ENCODE measurements at places on chromosomes 2 and 18. TPM values are rescaled to one million over a fixed set of nuclear protein-coding genes. Genes with fewer than 3 reads are reported as not detected.
A peak's percentile ranks its signal among the peaks of the same experiment; 100 is the strongest.

DNA sequence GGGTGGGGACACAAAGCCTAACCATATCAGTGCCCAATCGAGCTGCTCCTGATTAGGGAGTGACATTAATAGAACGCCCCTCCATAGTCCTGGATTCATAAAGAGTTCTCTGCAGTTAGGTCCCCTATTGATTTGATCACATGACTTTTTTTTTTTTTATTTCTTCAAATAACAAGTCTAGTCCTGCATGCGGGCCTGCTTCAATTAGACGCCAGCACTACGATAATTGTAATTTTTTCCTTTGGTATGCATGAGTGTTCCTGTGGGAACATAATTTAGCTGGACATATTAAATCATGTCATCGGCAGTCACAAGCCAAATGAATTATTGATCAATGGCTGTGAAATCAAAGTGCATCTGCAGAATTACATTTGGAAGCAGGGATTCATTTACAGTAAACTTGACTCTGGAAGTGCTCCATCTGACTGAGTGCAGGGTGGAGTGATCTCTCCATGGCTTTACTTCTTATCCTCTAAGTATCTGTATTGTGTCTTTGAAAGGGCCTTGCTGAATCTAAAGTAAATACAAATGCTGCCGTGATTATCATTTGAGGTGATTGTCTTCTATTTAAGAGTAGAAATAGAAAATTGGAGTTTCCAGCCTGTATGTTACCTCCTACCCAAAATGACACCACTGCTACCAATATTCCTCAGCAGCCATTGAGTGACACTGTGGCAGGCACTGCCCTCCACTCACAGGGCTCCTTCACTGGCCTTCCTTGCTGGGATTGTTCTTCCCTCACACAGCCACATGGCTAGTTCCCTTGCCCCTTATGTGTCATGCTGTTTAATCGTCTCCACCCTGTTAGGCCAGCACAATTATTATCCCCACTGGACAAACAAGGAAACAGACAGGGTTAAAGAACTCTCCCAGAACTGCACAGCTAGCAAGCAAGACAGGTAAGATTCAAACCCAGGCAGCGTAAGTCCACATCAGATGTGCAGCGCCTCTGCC is 337.4 kb upstream of the ID2 start:
- H3K4me1 ChIP-seq, result no peaks in the 10 kb centered on the region
- H3K27me3 ChIP-seq, result no peaks in the 10 kb centered on the region
- DNase-seq, result no peak
- H3K27ac ChIP-seq, result no peak overlapping the region
- no peak overlapping the region for H3K4me3 ChIP-seq
- no peaks in the 10 kb centered on the region for H3K36me3 ChIP-seq

- no peaks in the 10 kb centered on the region for H3K27me3 ChIP-seq
- no peak overlapping the region for H3K27ac ChIP-seq
- no peaks in the 10 kb centered on the region for H3K4me1 ChIP-seq
- no peak for DNase-seq
- H3K4me3 ChIP-seq, result no peak overlapping the region
Measured at GRCh38 chr2:9100080-9100876, 96.8 kb upstream of the MBOAT2 start.

GRCh38 chr2:9712263-9712662 is 81.5 kb upstream of the YWHAQ start:
- no peak for DNase-seq
- no peaks in the 10 kb centered on the region for H3K27me3 ChIP-seq
- no peak overlapping the region for H3K4me3 ChIP-seq

- H3K4me3 ChIP-seq, result no peak overlapping the region
- H3K27ac ChIP-seq, result peak overlapping the region; percentile 48
- DNase-seq, result no peak
Measured at GRCh38 chr2:54000524-54000923, 29.7 kb upstream of the PSME4 start.

- H3K36me3 ChIP-seq, result no peaks in the 10 kb centered on the region
- H3K4me1 ChIP-seq, result no peaks in the 10 kb centered on the region
- H3K4me3 ChIP-seq, result no peak overlapping the region
- H3K27ac ChIP-seq, result no peak overlapping the region
- DNase-seq, result no peak
- H3K27me3 ChIP-seq, result no peaks in the 10 kb centered on the region
Measured at GRCh38 chr18:67211646-67212045, 304.9 kb downstream of the DSEL start.

DNA sequence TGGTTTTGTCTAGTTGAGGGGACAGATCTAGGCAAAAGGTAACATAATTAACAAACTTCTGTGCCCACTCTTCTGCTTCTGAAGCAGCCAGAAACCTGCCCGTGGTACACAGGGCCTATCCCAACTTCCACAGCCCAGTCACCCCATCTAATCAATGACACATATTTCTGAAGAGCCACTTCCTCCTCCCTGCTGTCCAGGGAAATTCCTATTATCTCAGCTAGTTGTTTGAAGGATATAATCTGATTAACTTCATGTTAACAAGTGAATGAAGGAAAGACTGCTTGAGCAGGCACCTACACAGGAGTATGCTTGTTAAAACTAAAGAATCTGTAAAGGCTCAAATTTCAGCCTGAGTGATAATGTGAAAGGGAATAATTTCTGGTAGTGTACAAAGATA is 61.4 kb downstream of the CCDC148 start:
- H3K4me1 ChIP-seq, result no peaks in the 10 kb centered on the region
- H3K36me3 ChIP-seq, result no peaks in the 10 kb centered on the region
- H3K4me3 ChIP-seq, result no peak overlapping the region

GRCh38 chr18:8841781-8842485 is 136.6 kb downstream of the MTCL1 start:
- no peaks in the 10 kb centered on the region for H3K36me3 ChIP-seq
- no peaks in the 10 kb centered on the region for H3K4me1 ChIP-seq
- H3K27ac ChIP-seq, result no peak overlapping the region
- DNase-seq, result no peak
- H3K4me3 ChIP-seq, result no peak overlapping the region

GRCh38 chr2:66156171-66156570 is 278.8 kb upstream of the MEIS1 start:
- DNase-seq, result no peak
- no peaks in the 10 kb centered on the region for H3K36me3 ChIP-seq
- H3K4me1 ChIP-seq, result no peaks in the 10 kb centered on the region
- no peaks in the 10 kb centered on the region for H3K27me3 ChIP-seq
- H3K4me3 ChIP-seq, result no peak overlapping the region

GRCh38 chr2:20148923-20149702 is 75.8 kb downstream of the SDC1 start:
- H3K27me3 ChIP-seq, result no peaks in the 10 kb centered on the region
- no peak overlapping the region for H3K4me3 ChIP-seq
- H3K36me3 ChIP-seq, result no peaks in the 10 kb centered on the region
- peak; percentile 72 for DNase-seq

CFAP221 gene
- total RNA-seq, result 42.4 TPM

WNT6 gene
- 0.40 TPM for total RNA-seq

MC4R gene
- total RNA-seq, result 0.37 TPM

CREG2 gene
- 0.67 TPM for total RNA-seq

SNED1 gene
- total RNA-seq, result 74.6 TPM

KCNE4 gene
- total RNA-seq, result 1.2 TPM

KDSR gene
- total RNA-seq, result 52.3 TPM

ZNF532 gene
- 56.6 TPM for total RNA-seq

CIDEA gene
- total RNA-seq, result not detected

SPC25 gene
- 0.67 TPM for total RNA-seq

Data from lung (tissue), 17 donors.